ENCODE measurements at places on chromosomes 5 and 9.

- no peak for DNase-seq
These were observed 35.0 kb downstream of the KIF2A start for GRCh38 chr5:62340979-62341378.

GRCh38 chr9:3419893-3420292 lies 105.9 kb downstream of the RFX3 start:
- no peak for DNase-seq

GRCh38 chr5:110687485-110687884 lies 39.0 kb downstream of the TMEM232 start:
- DNase-seq: no peak

GRCh38 chr9:14084867-14085266 lies 229.1 kb downstream of the NFIB start:
- no peak for DNase-seq

GRCh38 chr5:12920527-12920926 lies 1016.3 kb upstream of the CTNND2 start:
- no peak for DNase-seq

GRCh38 chr9:16715404-16715803 lies 155.1 kb downstream of the BNC2 start:
- DNase-seq: no peak

GRCh38 chr5:156361436-156362109 lies 34.6 kb downstream of the SGCD start:
- no peak for DNase-seq

DNA sequence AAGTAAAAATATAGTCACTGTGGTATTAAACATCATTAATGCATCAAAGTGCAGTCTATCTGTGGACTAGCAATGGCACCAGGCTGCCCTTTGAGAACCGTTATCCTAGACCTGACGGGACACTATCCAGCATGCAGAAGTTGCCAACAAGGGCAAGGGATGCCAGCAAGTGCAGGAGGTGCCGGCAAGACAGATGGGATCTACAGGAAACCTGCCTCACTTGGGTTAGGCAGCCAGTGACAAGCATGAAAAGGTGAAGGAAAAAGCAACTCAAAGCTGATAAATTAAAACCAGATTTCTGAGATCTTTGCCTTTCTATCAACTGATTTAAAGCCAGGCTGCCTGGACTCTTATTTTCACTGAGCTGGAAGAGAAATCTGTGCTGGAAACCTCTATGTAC lies 315.2 kb upstream of the PDE4D start:
- no peak for DNase-seq

DNA sequence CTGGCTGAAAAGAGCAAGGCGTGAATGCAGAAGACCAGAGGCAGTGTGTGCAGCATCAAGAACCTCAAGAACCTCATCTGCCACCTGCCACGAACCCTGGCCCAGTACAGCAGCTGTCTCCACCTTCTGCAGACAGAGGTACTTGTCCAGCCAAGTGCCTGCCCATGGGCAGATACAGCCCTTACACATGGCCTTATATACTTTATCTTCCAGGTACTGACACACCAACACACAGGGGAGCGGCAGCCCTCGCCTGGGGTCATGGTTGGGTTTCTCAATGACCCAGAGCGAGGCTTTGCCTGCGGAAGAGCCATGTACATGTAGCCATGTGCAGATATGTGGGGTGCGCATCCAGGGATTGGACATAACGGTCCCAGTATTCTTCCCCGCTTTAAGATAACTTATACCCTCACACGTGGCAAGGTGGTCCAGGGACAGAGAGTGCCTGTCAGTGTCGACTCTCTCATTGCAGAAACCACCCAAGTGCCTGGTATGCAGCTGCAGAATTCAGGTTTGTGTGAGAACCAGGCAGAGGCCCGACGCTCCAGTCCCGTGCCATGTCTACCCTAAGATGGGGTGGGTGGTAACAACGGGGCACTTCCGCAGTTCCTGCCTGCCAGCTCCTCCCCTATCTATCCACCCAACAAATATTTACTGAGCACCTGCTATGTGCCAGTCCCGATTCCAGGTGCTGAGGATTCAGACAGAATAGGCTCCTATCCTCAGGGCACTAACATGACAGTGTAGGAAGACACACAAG lies 206.9 kb downstream of the FSTL4 start:
- DNase-seq: no peak

- no peak for DNase-seq
These were observed 294.8 kb downstream of the DNAH5 start for GRCh38 chr5:13649656-13650055.

DNA sequence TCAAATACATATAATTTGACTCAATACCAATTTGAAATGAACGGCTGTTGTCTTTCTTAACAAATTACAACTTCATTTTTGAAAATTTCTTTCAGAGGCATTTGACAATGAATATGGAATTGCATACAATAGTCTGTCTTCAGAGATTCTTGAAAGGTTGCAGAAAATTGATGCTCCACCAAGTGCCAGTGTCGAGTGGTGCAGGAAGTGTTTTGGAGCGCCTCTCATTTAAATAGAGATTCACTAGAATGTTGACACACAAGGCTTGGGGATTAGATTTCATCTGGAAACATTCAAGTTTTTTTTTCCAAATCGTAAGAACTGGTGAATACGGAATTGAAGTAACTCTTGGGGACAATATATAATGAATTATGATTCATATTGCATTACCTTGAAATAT lies 8.1 kb downstream of the RPS6 start:
- no peak for DNase-seq

- no peak for DNase-seq
These were observed 53.1 kb upstream of the ANKRD55 start for GRCh38 chr5:56286015-56286884.

DNA sequence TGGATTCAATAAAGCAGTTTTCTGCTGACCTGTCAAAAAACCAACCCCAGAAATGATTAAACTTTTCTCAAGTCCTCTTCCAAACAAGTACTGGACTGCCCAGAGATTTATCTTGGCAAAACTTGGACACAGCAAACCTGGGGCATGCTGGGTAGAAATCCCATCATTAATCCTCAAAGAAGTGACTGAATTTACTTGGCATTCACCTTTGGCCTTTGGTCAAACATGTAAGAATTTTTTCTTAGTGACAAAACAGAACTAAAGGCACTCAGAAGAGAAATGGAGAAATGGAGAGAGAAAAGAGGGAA lies 248.6 kb upstream of the NREP start:
- no peak for DNase-seq

DNA sequence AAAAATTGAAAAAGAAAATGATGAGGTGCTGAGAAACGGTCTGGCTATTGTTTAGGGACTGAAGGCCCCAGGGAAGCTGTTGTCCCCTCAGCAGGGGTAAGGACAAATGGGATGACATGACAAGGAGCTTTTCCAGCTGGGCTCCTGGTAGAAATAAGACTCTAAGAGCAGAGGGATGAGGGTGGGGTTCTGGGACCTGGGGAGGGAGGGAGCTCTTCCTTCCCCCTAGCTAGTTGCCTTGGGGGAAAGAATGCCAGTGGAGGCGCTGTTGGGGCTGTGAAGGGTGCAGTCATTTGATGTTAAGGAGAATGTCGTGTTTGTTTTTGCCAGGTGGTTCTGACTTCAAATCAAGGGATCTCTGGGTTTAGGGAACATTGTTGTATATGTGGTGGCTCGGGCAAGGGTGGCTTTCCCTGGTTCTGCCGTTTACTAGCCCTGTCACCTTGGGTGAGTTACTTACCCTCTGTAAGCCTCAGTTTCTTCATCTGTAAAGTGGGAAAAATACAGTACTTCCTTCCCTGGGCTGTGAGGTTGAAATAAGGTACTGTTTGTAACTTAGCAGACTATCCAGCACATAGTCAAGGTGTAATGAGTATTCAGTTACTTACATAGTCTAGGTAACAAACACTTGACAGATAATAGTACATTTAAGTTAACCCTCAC lies 47.8 kb downstream of the WWC1 start:
- DNase-seq: no peak

- no peak for DNase-seq
These were observed 2.0 kb downstream of the RASGEF1C start for GRCh38 chr5:180206993-180207392.

- DNase-seq: no peak
These were observed 7.5 kb upstream of the EGFLAM start for GRCh38 chr5:38250763-38251448.

DNA sequence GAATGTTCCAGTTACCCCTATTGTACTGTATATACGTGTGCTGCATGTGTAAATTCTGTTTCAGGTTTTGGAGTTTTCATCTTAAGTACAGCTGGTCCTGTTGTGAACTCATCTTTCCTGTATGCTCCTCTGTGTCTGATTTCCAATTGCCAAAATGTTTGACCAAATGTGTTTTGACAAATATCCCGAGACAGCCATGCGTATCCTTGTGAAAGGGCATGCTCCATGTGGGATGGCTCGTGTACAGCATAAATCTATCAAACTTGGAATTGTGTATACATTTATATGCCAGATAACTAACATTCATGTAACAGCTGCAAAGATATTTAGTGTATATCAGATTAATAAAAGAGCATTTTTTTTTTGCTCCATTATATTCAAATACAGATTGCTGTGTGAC lies 69.5 kb upstream of the IQGAP2 start:
- DNase-seq: no peak

GRCh38 chr5:11045411-11045810 lies 284.4 kb upstream of the DAP start:
- DNase-seq: no peak

DNA sequence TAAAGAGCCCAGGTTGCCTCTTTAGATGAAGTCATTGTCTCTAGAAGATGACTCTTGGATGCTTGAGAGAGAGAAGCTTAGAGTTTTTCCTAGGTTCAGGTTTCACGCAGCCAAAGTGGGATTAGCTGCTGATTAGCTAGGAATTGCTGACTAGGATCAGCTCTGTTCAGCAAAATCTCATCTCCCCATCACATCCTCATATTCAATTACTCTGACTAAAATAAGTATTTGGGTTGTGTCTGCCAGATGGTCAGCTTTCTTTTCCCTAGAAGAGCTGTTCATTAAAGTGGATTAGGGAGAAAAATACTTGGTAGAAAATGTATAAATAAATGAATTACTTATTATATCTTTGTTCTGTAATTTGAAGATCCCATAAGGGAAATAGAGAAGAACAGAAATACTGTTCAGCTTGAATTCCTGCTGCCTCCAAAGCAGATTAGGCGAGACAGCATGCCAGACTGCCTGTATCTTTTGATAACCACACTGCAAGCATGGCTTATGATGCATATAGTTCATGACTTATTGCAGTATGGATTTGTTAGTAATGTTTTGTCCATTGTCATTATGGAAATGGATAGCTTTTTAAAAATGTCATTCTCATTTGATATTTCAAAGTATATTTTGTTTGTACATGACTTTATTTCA lies 184.8 kb upstream of the CD180 start:
- DNase-seq: no peak

- DNase-seq: no peak
These were observed 610.8 kb downstream of the PDE4D start for GRCh38 chr5:59282726-59283125.

DNA sequence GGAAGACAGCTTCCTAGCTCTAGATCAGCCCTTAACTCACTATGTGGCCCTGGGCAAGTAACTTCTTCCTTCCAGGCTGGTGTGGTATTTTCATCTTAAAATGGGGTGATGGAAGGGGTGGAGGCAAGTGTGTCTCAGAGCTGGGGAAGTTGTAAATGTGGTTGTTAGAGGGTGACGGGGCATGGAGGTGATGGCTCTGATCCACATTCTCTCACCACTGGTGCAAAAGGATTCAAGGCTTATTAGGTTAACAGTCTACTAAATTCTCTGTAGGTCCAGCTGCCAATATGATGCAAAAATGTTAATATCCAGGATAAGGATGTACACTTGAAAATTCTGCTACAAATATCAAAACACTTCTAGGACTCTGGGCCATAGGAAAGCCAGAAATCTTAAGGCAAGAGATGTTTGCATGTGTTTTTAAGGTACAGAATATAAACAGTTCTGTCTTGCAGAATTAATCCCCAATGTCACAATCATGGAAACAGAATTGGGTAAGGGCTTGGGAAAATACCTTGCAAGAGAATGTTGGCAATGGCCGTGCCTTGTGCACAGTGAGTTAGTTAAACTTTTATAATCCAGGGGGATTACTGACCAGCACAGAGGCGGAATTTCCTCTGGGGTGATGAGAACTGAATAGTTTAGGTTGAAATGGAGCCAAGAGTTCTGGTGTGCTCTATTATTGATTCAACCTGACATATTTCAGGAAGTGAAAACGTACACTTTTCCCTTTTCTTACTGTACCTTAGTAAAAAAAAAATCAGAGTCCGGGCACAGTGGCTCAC lies 19.8 kb downstream of the TNFSF15 start:
- no peak for DNase-seq

DNA sequence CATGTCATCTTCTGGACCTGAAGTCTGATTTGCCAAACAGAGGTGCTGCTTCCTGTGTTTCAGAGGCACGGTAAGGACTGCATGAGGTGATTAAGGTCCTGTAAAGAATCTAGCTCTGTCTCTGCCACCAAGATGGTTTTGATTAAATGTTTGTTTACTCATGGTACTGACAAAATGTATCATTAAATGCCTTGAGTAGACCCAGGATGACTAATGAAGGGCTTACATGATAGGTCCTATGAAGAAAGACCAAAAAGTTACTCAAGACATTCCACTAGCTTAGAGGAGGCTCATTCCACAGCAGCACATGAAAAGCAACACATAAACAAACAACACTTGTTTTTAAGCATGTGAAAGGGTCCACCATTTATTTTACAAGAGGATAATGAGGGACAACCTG lies 100.9 kb downstream of the BOD1 start:
- DNase-seq: no peak

DNA sequence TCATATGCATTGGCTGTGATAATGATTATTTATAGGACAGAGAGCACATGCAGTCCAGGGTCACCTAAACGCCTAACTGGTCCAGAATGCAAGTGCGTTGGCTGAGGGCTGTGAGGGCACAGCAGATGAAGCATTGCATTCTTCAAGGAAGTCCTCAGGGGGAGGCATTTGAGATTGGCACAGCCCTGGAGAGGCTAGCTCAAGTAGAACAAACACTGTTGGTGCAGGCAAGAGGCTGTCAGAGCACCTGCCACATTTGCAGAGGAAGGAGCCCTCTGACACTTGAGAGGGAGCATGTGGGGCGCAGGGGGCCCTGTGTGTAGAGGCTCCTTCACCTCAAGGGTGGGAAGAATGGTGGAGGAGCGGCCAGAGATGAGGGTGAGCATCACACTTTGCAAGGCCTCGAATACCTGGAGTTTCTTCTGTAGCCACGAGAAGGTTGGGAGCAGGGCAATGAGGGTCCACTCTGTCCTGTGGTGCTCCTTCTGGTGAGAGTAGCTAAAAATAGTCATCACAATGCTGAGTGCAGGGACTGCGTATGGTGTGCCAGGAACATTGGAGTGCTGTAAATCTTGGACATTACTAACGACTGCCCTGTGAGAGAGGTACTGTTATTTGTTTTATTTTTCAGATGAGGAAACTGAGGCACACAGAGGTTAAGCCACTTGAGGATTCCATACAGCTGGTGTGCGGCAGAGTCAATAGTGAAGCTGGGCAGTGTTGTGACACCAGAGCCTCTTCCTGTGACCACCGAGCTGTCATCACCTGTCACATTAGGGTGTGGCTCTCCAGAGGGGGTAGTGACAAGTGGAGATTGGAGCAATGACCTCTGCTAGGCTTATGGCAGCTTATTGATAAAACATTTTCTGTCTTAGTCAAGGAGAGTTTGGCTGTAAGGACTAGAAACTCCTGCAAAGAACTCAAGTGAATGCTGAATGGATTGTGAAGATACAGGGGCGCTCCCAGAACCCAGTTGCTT lies 100.2 kb downstream of the PIP5K1B start:
- no peak for DNase-seq

- no peak for DNase-seq
These were observed 121.0 kb upstream of the RGS7BP start for GRCh38 chr5:64384765-64385164.

- no peak for DNase-seq
These were observed 542.7 kb downstream of the KIF4B start for GRCh38 chr5:155556222-155556621.

GRCh38 chr9:86968258-86968920 lies 21.1 kb upstream of the GAS1 start:
- no peak for DNase-seq
